Right lobe of liver (tissue), 6 donors: ENCODE measurements at places on chromosomes 3 and 15. TPM values are rescaled to one million over a fixed set of nuclear protein-coding genes. Genes with fewer than 3 reads are reported as not detected.
A peak's percentile ranks its signal among the peaks of the same experiment; 100 is the strongest.

DNA sequence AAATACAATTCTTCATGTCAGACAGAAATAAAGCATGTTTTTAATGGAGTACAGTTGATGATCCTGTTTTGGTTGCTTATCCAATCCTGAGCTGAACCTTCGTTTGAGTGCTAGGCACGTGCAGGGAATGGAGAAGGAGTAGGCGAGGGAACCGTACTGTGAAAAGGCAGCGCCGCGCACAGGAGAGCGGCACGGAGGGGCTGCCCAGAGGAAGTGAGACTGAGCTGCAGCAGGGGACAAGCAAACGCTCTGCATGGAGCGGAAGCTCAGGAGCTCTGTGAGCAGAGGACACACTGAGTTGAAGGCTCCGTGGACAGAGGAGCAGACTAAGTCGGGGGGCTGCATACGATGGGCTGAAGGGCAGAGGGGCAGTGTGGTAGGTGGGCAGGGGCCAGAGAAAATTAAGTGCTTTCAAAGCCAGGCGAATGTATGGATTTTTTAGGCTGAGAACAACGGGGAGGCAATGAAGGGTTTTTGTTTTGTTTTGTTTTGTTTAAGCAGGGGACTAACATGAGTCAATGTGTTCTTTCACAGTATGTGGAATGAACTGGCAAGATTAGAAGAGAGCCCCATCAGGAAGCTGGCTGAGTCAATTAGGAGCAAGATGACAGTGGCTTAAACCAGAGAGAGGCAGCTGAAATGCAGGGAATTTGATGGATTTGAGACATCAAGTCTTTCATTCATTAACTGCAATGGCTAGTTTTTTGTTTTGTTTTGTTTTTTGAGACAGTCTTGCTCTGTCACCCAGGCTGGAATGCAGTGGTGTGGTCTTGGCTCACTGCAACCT is 23.8 kb upstream of the TM2D3 start:
- DNase-seq, result no peak

- no peak for DNase-seq
Measured at GRCh38 chr3:73214846-73215245, 153.4 kb downstream of the EBLN2 start.

DNA sequence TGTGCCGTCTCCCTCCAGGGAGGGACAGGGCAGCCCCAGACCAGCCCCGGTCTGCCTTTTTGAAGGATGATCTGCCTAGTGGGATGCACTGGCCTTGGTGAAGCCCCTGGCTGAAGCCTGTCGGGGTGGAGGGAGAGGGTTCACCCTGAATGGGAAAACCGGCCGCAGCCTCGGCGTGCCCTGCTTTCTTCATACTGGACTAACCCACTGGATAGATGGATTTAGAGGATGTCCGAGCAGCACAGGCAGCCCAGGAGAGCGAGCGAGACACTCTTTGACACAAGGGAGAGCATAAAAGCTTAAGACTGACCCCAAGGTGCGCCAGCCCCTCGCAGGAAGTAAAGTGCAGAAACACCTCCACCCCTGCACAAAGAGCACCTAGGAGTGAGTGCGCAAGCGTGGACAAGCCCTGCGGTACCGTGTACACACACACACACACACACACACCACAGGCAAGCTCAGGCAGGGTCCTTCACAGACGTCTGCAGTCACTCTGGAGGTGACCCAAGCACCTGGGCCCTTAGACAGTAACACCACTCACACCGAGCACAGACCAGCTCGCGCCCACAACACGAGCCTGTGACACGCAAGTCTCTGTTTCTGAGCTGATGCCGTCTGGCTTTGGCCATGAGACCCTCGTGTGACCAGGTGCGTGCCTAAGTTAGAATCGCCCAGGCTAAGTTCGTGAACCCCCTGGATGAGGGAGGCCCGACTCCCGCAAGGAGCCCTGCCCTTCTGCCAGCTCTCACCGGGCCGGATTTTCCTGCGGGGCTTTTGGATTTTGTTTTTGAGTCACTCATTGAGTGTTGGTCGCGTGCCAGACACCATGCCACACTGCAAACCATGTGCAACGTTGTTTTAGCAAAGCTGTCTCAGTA is 11.3 kb downstream of the SEMA4B start:
- DNase-seq, result no peak

GRCh38 chr15:93244696-93245660 is 156.0 kb upstream of the RGMA start:
- peak; percentile 24 for DNase-seq

DNA sequence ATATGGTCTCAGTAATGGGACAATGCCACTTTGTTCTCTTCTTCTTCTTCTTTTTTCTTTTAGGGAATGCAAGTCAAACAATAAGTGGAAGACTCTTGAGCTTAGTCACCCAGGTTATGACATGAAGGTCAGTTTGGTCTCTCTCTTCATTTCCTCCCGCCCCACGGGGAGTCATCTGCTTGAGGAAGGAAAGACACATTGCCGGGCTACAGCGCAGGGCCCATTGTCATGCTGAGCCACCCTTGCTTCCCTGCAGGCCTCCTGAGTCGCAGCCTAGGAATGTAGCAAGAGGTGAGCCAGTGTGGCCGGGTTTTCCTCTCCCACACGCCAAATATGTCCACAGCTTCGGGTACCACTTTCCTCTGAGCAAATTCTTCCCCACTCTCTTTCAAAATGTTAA is 47.6 kb downstream of the RAP2B start:
- DNase-seq, result peak; percentile 50

DNA sequence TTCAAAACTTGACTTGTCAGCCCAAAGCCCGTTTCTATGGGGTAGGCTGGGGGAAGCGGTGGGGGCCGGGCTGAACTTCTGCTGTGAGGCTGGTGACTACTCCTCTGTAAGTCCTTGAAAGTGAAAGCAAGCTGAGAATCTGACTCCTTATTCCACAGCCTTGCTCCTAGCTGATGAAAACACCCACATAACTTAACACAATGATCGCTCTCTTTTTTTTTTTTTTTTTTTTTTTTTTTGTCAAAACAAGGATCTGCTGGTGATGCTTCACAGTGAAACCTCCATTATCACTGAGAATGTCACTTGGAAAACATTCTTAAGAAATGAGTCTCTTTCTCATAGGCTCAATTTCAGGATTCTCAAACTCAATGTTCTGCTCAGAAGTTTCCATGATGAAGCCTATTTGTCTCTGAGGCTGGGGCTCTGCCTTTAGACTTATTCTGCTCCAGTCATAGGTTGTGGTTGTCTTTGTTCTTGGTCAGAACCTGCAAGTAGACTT is 31.4 kb upstream of the TKT start:
- no peak for DNase-seq

DNA sequence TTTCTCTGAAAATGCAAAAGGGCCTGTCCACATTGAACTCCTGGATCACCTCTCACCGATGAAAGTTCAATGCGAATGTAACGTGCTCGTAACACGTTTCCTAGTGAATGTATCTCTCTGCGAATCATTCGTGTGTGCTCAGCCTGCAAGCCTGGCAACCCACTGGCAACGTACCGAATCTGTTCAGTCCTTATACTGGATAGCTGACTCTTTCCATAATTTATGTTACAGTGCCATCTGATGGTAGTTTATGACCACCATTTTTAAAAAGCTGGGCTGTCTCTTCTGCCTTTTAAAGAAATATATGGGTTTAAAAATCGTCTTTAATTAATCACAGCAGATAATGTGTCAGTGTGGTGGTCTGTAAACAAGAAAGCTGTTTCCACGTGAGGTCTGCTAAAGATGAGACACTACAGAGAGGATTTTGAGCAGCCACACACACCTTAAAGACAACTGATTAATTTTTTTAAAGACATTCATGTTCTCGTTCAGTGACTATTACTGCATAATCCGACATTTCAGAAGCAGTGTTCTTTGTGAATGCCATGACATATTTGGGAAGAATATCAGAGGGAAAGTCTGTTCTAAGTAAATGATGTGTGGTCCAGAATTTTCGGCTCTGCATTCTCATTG is 69.4 kb upstream of the FOXP1 start:
- DNase-seq, result peak; percentile 65

DNA sequence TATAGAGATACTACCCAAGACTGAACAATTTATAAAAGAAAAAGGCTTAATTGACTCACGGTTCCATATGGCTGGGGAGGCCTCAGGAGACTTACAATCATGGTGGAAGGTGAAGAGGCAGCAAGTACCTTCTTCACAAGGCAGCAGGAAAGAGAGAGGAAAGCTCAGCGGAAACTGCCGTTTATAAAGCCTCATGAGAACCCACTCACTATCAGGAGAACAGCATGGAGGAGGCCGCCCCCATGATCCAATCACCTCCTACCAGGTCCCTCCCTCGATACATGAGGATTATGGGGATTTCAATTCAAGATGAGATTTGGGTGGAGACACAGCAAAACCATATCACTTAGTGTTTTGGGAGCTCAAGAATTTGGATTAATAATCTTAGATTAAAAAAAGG is 240.2 kb downstream of the UACA start:
- peak; percentile 21 for DNase-seq

GRCh38 chr3:123971406-123971805 is 10.4 kb upstream of the CCDC14 start:
- no peak for DNase-seq

- peak; percentile 52 for DNase-seq
Measured at GRCh38 chr3:195896361-195897080, 11.8 kb downstream of the TNK2 start.

- DNase-seq, result no peak
Measured at GRCh38 chr3:11622586-11623550, 20.8 kb downstream of the VGLL4 start.

- no peak for DNase-seq
Measured at GRCh38 chr3:98290916-98291315, 8.6 kb downstream of the OR5H2 start.

- no peak for DNase-seq
Measured at GRCh38 chr15:42919308-42919707, 1.3 kb downstream of the TTBK2 start.

Gene NCKIPSD
- total RNA-seq, result 6.8 TPM

Gene SLC28A1
- 57.6 TPM for total RNA-seq

Gene FSIP1
- not detected for total RNA-seq

Gene EHHADH
- total RNA-seq, result 322 TPM
